Glutamatergic neuron (in vitro differentiated cells): ENCODE measurements at places on chromosomes 4 and X. TPM values are rescaled to one million over a fixed set of nuclear protein-coding genes. Genes with fewer than 3 reads are reported as not detected.

DNA sequence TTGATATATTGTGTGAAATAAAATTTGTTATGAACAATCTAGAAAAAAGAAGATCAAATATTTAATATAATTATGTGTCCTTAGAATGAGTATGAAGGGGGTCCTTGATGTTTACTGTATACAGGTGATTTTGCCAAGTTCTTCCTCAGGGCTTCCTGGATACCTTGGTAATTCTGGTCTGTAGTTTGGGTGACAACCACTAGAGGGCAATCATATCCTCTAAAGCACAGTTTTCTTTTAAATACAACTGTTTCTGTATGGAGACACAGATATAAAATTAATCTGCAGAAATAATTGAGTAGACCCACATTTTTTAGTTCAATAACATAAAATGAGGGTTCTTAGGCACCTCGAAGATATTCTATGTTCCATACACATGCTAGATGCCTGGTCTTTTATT is 157.7 kb downstream of the SPANXN1 start:
- no peak for DNase-seq

- no peak for DNase-seq
These were observed 59.3 kb upstream of the PPP1R2C start for GRCh38 chrX:42837101-42837726.

GRCh38 chr4:163568843-163569242 is 74.4 kb downstream of the TMA16 start:
- no peak for DNase-seq

GRCh38 chr4:125433453-125433852 is 118.7 kb downstream of the FAT4 start:
- DNase-seq: no peak

The NDST4 gene
- total RNA-seq: 5.6 TPM
